ENCODE measurements at places on chromosomes 12 and 14.

GRCh38 chr14:59360923-59361794, 104.0 kb downstream of the GPR135 start:
- no peak for DNase-seq

DNA sequence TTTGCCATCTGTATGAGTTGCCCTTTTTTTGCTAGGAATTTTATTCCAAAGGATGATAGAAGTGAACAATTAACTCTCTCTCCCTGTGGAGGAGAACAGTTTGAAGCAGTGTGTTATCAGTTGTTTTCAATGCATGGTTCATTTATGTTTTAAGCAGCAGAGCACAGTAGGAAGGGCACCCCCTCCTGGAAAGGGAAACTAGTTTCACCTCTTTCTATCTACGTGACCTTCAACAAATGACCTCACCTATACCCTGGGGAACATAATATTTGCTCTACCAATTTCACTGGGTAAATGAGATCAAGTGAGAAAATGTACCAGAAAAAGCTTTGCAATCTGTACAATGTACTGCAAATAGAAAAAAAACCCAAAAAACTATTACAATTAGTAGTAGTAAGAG, 5.4 kb upstream of the DCP1B start:
- DNase-seq, result no peak

DNA sequence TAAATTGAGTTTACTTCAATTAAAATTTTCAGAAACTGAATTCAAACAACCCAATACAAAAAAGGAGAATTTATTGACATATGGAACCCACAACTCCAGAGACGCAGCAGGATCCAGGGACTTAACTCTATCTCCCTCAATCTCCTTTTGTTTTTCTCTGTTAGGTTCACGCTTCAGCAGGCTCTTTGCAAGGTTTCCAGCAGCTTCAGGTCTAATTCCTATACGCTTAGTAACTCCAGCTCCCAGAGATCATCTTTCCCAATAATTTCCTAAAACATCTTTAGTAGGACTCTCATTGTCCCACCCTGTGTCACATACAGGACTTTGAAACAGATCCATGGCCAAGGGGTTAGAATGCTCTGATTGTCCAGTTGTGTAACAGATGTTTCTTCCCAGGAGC, 175.2 kb downstream of the RMST start:
- DNase-seq, result no peak

- no peak for DNase-seq
Measured at GRCh38 chr12:67774983-67775587, 126.5 kb downstream of the DYRK2 start.

DNA sequence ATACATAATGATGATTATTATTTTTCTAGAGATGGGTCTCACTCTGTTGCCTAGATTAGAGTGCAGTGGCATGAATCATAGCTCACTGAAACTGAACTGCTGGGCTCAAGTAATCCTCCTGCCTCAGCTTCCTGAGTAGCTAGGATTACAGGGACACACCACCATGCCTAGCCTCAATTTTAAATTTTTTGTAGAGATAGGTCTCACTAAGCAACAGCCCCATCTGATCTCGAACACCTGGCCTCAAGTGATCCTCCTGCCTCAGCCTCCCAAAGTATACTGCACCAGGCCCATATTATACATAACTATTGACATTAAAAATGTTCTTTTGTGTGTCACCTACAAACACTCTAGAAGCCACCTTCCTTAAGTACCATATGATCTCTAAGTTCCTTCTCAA, 3.4 kb downstream of the TXNRD1 start:
- no peak for DNase-seq

Measured in activated gamma-delta T cell treated with anti-CD3 and anti-CD28 coated beads, Interleukin-2, amount 50 U/mL, for 16 hours (primary cell).